Epithelial cell of alveolus of lung (primary cell): ENCODE measurements at places on chromosomes 4 and X. TPM values are rescaled to one million over a fixed set of nuclear protein-coding genes. Genes with fewer than 3 reads are reported as not detected.

NHSL2 gene
- total RNA-seq: 0.32 and 0.78 TPM in 2 replicates

ASB11 gene
- not detected in 2 replicates for total RNA-seq

EPGN gene
- total RNA-seq: not detected in 2 replicates

MSANTD1 gene
- total RNA-seq: 0.48 and 0.52 TPM in 2 replicates

ATP2B3 gene
- not detected in 2 replicates for total RNA-seq

TMPRSS11F gene
- not detected in 2 replicates for total RNA-seq

GCNA gene
- total RNA-seq: 0.26 and 4.2 TPM in 2 replicates

DSPP gene
- not detected in 2 replicates for total RNA-seq

IL21 gene
- not detected in 2 replicates for total RNA-seq

MID2 gene
- total RNA-seq: 6.4 and 22.1 TPM in 2 replicates

TSPAN6 gene
- 26.2 and 28.2 TPM in 2 replicates for total RNA-seq

PCDH10 gene
- 2.4 and 4.3 TPM in 2 replicates for total RNA-seq

SYTL5 gene
- 0.65 and 1.4 TPM in 2 replicates for total RNA-seq

RS1 gene
- total RNA-seq: not detected in 2 replicates

RPA4 gene
- total RNA-seq: 0.39 and 0.72 TPM in 2 replicates

CLIC2 gene
- 0.39 and 0.88 TPM in 2 replicates for total RNA-seq

MAGEB1 gene
- not detected in 2 replicates for total RNA-seq

ZNF732 gene
- 0.32 and 0.65 TPM in 2 replicates for total RNA-seq

NDP gene
- 0.24 and 0.52 TPM in 2 replicates for total RNA-seq

STBD1 gene
- 5.0 and 6.9 TPM in 2 replicates for total RNA-seq

MTCP1 gene
- total RNA-seq: 0.78 and 0.96 TPM in 2 replicates

ALAS2 gene
- total RNA-seq: not detected in 2 replicates

IL15 gene
- 6.2 and 6.6 TPM in 2 replicates for total RNA-seq

TIMP1 gene
- 1,035 and 4,999 TPM in 2 replicates for total RNA-seq

BDH2 gene
- 31.8 and 57.6 TPM in 2 replicates for total RNA-seq

MAGEE1 gene
- 0.39 and 0.88 TPM in 2 replicates for total RNA-seq

C1QTNF7 gene
- total RNA-seq: 0.26 and 1.5 TPM in 2 replicates

PFKFB1 gene
- total RNA-seq: under 0.01 TPM in 1 of 2 replicates, not detected in the other

CHST7 gene
- total RNA-seq: 19.5 and 25.2 TPM in 2 replicates

ATP6AP1 gene
- total RNA-seq: 46.5 and 60.7 TPM in 2 replicates

PAGE4 gene
- not detected in 2 replicates for total RNA-seq

GDPD2 gene
- not detected in 2 replicates for total RNA-seq

PRKG2 gene
- 1.9 and 22.0 TPM in 2 replicates for total RNA-seq
